ENCODE measurements at places on chromosomes 7 and 10.

DNA sequence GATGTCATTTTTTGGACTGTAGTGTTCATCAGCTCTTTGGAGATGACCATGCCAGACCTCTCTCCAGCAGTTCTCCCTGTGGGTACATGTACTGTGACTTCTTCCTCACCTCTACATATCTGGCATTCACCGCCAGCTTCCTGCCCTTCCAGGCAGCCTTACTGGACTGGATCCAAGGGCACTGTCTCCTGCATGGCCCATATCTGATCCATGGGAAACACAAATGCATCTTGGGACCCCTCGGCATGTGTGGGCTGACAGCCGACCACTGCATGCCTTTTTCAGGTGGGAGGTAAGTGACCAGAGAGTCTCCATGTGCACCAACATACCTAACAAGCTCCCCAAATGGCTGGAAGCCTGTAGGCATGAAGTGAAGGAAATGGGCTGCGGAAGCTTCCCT is 3.9 kb upstream of the BLVRA start:
- DNase-seq = no peak

GRCh38 chr7:151025924-151026671 is 1.8 kb upstream of the ATG9B start:
- DNase-seq = no peak

DNA sequence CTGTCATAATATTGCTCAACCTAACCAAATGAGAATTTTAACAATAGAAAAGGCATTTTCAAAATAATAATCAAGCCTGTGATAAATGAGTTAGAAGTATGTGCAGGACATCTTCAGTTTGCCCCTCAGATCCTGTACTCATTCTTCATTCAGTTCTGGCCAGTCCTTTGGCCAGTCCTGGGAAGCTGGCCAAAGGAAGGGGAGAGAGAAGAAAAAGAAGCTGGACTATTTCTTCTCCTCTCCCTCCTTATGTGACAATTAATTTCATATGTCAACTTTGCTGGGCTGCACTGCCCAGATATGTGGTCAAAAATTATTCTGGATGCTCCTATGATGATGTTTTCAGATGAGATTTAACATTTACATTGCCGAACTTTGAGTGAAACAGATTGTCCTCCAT is 31.6 kb upstream of the ITGB8 start:
- DNase-seq = no peak

DNA sequence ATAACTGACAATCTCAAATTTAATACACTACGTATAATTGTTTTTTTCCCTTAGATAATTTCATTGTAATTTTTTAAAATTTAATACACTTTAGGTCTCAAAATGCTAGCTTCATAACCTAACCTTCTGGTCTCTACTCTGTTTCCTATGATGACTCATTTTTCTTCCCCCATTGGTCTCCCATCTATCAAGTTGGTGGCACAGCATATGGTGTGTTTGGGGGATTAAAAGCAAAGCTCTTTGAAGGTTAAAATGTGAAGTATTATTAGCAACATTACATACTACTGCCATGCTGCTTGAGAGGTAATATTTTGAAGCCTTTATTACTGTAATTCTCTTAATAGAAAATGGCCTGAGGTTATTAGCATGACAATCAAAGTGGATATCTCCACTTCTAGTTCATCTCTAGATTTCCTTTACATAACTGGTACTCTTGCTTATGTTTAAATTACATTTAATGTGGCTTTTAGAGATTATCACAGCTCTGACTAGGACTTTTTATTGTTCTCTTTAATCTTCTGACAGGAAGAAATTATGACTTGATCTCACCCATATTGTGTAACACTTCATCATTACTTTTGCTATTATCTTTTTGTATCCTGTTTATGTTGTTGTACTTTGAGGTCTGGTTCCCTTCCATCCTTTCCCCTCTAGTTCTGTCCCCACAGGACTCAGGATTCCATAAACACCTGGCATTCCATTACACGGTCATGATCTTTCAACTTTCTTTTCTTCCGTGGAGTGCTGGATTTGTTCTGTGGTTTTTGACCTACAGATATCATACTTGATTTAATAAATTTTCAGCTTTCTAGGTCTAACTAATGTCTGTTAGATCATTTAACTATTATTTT is 185.1 kb downstream of the SEMA3D start:
- DNase-seq = no peak

- DNase-seq = no peak
These were observed 24.3 kb downstream of the PTPN12 start for GRCh38 chr7:77561352-77561751.

GRCh38 chr7:88071994-88072714 is 138.1 kb downstream of the ADAM22 start:
- no peak for DNase-seq

DNA sequence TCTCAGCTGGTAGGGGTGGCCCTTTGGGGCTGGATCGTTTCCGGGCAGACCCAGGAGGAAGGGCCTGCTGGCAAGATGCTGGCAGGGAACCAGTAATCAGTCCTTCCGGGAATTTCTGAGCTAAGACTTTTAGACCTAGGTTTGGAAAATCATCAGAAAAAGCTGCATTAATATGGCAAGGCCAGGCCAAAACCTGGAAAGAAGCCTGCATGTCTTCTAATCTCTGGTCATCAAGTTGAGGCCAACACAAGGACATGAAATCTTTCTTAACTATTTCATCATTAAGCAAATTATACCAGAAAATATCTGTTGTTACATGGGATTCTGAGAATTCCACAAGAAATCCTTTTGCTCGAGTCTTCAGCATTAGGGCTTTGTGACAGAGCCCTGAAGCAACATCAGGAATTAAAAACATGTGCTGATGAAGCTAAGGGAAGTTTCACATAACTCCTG is 19.9 kb downstream of the CPA1 start:
- no peak for DNase-seq

DNA sequence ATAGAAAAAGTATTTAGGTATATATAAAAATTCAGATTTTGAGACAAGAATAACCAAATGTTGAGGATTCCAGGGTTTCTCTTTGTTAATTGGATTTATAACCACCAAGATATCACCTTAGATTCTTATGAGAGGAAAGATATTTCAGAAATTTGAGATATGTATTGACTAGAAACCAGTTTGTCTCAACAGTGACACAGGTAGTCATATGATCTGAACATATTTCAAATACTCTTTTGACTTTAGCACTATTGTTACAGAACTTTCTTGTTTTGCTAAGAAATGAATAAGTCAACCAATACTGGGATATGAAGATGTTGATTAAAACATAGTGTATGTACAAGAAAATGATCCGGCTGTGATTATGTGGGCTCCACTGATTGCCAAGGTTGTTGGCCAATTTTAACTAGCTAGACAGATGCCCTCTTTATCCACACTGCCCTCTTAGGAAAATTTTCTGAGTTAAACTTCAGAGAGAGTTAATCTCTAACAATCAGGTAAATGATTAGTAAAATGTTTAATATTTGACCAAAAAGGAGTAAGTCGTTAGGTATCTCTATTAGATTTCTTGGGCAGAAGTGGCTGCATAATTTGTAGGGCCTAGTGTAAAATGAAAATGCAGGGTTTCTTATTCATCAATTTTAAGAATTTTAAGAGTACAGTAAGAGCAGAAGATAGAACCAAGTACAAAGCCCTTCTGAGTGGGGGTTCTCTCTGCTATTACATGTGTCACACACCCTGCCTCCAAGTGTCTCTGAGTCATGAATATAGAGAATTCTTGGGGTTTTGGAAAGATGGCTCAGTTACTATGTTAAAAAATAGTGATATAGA is 376.0 kb downstream of the TFEC start:
- DNase-seq = no peak

DNA sequence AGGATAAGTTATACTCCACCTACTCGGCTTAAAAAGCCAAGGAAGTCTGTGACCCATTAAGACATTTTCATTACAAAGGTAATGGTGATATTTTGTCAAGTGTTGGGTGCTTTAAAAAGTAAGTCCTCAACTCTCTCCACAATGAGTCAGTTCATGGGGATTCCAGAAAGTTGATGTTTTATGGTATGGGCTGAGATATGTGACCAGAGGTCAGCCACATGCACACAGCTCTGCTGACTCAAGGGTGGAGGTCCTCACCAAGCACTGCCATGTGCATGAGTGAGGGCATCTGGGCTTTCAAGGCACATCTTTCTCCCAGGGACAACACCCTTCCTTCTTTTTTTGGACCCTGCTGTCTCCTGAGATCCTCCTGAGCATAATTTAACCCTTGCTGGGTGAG is 292.9 kb downstream of the PTEN start:
- DNase-seq = no peak

- DNase-seq = no peak
These were observed 11.5 kb upstream of the TES start for GRCh38 chr7:116198748-116199410.

- no peak for DNase-seq
These were observed 66.6 kb upstream of the CAMK2B start for GRCh38 chr7:44391746-44392617.

- no peak for DNase-seq
These were observed 209.3 kb downstream of the SDK1 start for GRCh38 chr7:3510101-3511020.

GRCh38 chr7:80415522-80415921 is 96.3 kb downstream of the GNAT3 start:
- DNase-seq = no peak

DNA sequence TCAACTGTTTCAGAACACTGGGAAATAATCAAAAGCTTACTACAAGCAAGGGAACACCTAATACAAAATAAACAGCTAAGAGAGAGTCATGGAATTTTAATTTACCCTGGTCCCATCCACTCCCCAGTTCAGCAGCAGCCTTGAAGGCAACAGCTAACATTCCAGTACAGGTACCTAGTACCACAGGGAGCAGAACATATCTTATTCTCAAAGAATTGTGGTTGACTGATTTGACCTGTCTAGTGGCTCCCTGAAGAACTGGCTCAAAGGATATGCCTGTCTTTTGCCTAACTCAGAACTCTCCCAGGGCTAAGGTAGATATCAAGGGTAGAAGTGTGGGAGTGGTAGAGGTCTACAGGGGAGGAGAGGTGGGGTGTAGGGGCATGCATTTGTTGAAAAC is 32.3 kb downstream of the SMURF1 start:
- no peak for DNase-seq

DNA sequence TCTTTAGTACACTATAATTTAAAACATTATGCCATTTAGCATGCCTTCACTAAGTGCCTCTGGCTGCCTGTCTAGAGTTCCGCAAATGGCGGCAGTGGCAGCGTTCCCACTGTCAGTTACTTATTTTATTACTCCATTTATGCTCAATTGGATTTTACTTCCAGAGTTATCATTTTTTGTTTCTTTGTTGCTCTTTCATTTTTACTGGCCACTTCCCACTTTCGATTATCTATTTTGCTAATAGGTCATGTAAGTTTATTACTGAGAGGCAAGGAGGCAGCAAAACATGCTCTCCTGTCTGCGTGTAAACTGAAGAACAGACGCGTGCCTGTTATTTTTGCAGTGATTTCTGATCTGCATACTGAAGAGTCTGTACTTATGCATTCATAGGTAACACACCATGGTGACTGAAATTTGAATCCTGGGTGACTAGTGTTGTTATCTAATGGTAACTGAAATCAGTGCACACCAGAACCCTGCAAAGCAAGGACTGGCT is 23.1 kb downstream of the KDM7A start:
- no peak for DNase-seq

DNA sequence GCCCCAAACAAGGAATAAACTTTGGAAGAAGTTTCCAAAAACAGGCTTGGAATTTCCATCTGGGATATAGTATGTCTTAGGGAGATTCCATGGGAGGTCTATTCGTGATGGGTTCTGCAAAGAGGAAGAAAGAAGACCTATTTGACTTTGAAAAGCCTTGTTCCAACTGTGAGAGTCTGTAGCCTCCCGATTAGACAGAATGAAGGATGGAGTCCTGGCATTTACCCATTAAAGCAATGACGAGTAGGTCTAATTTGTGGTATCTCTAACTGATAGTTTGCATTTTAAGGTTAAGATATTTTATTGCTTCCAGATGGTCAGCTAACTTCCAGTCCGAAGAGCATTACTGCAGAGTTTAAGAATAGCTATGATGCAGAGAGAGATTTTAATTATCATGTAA is 19.5 kb upstream of the GALNT17 start:
- DNase-seq = no peak

GRCh38 chr7:113548561-113548960 is 370.2 kb downstream of the PPP1R3A start:
- no peak for DNase-seq

GRCh38 chr7:47385536-47386125 is 196.3 kb downstream of the TNS3 start:
- DNase-seq = no peak

Measured in activated T-helper 2 cell treated with anti-CD3 and anti-CD28 coated beads, Interferon-gamma antibody, Interleukin-2, Interleukin-4, amounts not matched to agents 10 μg/mL and 5 μg/mL and 100 μg/mL, durations not matched to agents 14 hours and 24 hours and 36 hours (primary cell).